MCF 10A (cell line): ENCODE measurements at places on chromosomes 7 and 10.

DNA sequence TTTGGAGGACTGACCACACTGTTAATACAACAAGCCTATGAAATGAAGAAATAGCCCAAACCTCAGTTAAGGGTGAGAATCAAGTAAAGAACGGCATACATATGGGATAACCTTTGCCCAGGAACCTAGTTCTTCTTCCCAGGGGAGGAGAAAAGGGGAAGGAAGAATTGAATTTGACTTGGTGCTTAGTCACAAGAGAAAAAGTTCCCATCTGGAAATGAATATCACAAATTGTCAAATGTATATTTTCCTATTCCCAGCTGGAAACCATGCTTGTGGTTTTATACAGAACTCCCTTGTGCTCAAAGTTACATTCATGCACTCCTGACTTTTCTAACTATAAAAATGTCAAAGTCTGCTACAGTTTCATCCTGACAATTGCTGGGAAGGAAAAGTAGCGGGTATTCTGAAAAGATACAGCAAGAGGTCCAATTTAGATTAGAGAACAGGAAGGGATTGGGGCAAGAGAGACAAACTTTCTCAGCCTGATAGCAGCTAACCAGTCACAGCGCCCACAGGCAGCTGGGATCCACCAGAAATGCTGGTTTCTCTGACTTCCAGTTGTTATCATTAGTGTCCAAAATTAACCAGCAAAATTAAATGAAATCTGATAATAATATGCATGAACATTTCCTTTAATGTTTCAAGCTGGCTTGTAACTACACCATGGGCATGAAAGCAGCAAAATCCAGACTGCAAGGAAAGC is 18.6 kb upstream of the GSAP start:
- DNase-seq, result no peak

- no peak for DNase-seq
Observed at GRCh38 chr10:132904814-132905649, 37.3 kb downstream of the CFAP46 start.

DNA sequence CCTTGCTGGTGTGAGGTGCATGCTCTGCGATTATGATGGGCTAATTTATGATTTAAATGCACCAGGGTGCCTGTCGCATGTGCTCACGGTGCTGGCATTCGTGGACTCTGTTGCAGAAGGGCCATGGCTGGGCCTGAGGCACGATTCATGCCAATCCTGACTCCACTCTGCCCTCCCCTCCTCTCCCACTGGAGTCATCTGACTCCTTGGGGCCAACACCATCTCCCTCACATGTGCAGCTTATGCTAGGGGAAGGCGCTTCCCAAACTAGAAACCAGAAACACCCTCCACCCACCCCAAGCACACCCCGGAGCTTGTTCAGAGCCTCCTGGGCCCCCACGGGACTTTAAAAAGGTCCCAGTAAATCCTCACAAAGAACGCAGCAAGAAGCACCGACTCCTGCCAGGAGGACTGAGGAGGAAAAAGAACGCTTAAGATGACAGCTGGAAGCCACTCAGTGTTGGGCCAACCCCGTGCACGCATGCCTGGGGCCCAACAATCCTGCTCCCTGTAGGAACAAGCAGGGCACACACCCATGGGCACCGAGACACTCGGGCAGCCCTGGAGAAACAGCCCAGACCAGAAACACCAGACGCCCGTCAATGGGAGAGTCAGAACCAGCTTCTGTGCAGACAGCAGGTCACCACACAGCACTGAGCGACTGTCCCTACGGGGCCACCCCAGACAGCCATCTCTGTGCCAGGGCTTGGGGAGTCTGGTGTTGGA is 14.1 kb downstream of the BRI3 start:
- no peak for DNase-seq

GRCh38 chr7:155911471-155912105 is 99.3 kb upstream of the SHH start:
- no peak for DNase-seq
